CD4-positive, alpha-beta T cell treated with Interleukin-10 for 1 hour (primary cell): ENCODE measurements at places on chromosomes 7 and 10.

DNA sequence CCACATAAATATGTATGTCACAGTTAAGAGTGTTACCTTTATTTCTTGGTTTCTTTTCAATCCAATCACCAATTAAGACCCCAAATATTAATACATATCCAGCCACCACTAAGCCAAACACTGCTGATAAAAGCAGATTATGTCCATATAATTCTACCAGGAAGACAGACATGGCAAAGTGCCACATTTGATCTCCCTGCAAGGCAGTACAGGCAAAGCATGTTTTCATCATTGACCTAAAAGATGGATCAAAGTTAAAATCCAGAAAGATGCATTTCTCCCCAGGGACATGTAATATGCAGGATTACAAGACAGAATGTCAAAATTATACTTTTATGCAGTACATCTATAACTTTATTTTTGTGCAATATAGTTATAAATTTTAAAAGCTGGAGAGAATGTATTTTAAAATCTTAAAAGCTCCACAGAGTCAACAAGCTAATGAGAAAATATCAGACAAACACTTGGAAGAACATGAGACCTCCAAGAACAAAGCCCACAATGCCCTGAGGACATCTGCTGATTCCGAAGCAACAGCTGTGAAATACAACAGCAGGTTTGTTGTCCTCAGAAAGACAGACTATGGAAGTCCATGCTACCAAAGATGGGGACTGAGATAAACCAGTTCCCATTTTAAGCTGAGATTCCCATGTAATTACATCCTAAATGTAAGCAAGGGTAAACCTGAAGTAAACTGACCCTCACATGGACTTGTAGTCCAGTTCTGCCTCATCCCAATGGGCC is 54.5 kb upstream of the TOMM7 start:
- no peak for DNase-seq

DNA sequence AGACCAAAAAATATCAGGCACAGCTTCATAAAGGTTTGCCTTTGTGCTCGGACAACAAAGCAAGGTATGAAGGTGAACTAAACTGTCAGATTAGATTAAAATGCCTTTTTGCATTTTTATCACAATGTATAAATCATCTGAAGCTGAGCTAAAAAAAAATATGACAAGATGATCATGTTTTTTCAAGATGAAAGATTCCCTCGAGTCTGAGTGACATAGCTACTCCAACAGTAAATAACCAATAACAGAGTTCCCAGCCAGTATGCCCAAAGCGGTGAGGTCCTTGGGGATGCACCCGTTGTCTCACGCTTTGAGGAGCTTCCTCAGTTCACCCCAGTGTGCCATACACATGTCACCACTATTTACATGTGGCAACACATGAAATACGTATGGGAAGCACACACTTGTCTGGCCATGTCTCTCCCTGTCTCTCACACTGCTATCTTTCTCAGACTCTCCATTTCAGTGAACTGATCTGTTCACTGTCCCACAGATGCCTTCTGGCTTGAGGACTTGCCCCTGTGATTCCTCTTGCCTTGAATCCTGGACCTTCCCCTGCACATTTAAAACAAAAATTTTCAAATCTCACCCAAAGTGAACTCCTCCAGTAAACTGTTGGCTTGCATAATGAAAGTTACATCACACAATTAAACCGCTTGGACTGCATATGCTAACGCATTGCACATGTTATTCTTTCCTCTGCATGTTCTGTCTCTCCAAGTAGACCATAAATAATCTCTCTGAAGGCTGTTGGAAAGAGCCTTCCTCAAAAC is 2.6 kb upstream of the PIK3CG start:
- no peak for DNase-seq

DNA sequence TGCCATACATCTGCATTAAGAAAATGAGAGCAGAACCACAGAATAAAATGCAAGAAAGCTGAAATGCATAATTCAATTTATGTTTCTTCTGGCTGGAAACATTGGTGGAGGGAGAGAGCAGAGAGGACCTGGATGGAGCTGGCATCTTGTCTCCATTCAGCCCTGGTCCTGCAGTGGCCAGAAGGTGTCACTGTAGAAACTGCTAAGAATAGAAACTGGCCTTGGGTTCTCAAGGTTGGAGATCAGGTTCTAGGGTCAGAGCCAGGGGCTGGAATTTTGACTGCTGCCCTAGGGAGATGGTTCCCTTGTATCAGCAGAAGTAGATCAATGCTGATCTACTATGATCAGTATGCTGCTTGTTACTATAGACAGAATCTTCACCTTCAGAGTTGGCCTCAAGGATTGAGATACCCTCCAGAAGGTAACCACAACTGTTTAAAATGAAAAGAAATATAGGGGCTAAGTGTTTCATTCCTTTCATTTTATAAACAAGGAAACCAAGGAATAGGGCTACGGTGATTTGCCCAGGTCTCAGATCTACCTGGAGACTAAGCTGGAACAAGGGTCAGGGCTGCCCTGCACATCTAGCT is 13.1 kb downstream of the TAS2R41 start:
- DNase-seq, result peak; percentile 11

GRCh38 chr10:49174926-49175500 is 13.2 kb downstream of the TMEM273 start:
- no peak for DNase-seq

- no peak for DNase-seq
Observed at GRCh38 chr7:37216156-37216852, 232.4 kb downstream of the ELMO1 start.

DNA sequence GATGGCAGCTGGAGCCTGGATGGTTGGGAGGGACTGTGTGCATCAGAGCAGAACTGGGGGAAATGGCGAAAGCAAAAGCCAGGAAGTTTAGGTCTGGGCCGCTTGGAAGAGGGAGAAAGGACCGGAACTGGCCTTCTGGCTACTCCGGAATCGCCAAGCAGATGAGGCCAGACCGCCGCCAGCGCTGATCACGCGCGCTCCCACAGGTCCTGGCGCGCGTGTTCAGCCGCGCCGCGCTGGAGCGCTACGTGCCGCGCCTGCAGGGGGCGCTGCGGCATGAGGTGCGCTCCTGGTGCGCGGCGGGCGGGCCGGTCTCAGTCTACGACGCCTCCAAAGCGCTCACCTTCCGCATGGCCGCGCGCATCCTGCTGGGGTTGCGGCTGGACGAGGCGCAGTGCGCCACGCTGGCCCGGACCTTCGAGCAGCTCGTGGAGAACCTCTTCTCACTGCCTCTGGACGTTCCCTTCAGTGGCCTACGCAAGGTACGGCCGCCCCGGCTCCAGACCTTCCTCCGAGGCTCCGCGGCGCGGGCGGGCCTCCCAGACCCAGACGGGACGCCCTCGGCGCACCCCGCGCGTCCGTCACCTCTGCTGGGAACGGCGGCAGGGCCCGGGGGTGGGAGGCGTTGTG is 2.0 kb downstream of the CYP26C1 start:
- peak; percentile 24 for DNase-seq

GRCh38 chr10:31320550-31321211 is 1.7 kb downstream of the ZEB1 start:
- peak; percentile 7 for DNase-seq

- no peak for DNase-seq
Observed at GRCh38 chr7:19146699-19147098, 1.5 kb upstream of the FERD3L start.

GRCh38 chr7:155846936-155847335 is 34.7 kb upstream of the SHH start:
- no peak for DNase-seq

DNA sequence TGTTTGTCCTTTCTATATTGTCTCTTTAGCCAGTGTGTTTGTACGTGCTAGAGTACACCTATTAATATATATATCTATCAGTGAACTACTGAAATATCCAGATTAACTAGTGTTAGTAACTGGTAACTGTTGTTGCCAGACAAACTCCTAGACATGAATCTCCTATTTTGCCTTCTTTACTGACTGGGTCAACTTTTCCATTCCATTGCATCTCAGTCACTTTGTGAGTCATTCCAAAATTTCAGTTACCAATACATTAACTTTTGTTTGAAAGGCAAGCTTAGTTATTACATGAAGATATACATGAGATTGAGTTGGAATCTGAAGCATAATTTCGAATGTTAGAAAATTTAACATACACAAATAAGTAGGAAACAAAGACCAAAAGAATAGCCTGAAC is 51.4 kb downstream of the BTAF1 start:
- no peak for DNase-seq

- DNase-seq, result no peak
Observed at GRCh38 chr10:35424680-35425285, 88.5 kb downstream of the CCNY start.

- DNase-seq, result no peak
Observed at GRCh38 chr7:106779877-106780276, 85.2 kb upstream of the PIK3CG start.

- no peak for DNase-seq
Observed at GRCh38 chr7:133207687-133208086, 45.2 kb upstream of the EXOC4 start.

GRCh38 chr10:124329941-124330340 is 88.8 kb downstream of the OAT start:
- no peak for DNase-seq

- DNase-seq, result peak; percentile 3
Observed at GRCh38 chr10:127117125-127117524, 79.3 kb downstream of the INSYN2A start.

GRCh38 chr10:91891125-91892001 is 17.9 kb downstream of the FGFBP3 start:
- DNase-seq, result no peak

- DNase-seq, result no peak
Observed at GRCh38 chr7:140057143-140057535, 5.6 kb downstream of the PARP12 start.

- DNase-seq, result no peak
Observed at GRCh38 chr7:142777318-142777717, 6.5 kb downstream of the PRSS2 start.

DNA sequence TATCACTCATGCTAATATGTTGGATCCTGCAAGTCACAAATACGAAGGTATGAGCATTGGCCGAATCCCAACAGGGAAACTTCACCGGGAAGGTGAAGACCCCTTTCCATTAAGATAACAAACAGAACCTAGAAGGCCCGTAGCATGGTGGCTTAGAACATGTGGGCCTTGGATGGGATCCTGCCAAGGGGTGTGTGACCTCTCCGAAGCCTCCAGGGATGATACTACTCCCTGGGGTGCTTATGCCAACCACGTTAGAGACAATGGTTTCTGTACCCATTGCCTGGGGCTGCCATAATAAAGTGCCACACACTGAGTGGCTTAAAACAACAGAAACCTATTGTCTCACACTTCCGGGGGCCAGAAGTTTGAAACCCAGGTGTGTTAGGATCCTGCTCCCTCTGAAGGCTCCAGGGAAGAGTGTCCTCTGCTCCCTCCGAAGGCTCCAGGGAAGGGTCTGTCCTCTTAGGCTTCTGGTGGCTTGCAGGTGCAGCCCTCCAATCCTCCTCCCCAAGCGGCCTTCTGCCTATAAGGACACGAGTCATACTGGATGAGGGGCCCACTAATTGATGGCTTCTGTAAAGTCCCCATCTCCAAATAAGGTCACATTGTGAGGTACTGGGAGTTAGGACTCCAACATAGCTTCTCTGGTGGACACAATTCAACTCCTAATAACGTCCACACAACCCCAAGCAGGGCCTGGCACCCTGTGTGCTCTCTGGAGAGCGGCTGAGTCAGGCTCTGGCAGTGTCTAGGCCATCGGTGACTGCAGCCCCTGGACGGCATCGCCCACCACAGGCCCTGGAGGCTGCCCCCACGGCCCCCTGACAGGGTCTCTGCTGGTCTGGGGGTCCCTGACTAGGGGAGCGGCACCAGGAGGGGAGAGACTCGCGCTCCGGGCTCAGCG is 992 bp upstream of the MGMT start:
- DNase-seq, result no peak

- DNase-seq, result peak; percentile 31
Observed at GRCh38 chr10:15419279-15419874, 48.3 kb upstream of the FAM171A1 start.

DNA sequence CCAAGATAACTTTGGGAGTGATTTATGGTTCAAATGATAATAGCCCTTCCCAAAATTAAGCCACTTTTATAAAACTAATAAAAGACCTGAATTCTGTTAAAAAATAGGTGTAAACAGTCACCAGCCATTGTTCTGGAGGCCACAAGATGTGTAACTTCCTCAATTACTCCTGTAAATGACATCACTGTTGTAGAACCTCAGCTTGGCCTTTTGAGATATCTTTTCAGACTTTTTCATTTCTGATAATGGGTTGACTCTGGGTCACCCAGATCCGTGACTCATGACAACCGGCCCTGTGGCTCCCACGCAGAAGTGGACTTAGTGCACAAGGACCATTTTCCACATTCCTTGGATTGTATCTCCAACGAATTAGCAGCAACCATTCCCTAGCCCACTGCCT is 106.6 kb downstream of the DKK1 start:
- no peak for DNase-seq

DNA sequence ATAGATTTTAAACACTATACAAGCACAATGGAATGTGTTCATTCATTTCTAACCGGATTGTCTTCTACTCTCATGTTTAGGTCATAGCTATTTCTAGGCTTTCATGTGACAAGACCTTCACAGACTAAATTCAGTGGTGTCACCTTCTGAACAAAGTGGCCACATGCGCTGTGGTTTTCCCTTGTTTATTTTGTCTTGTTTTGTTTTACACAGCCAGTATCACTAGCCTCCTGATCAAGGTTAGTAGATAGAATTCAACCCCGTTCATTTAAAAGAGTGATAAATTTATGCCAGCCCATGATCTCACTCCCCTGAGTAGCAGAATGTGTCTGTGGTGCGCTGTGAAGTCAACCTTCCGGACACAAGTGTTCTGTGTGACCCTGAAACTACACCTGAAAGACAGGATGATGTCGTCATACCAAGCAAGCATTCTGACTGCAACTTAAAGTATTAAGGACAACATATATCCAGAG is 209.1 kb downstream of the CREB5 start:
- no peak for DNase-seq

GRCh38 chr7:40891232-40891631 is 756.4 kb downstream of the SUGCT start:
- no peak for DNase-seq

DNA sequence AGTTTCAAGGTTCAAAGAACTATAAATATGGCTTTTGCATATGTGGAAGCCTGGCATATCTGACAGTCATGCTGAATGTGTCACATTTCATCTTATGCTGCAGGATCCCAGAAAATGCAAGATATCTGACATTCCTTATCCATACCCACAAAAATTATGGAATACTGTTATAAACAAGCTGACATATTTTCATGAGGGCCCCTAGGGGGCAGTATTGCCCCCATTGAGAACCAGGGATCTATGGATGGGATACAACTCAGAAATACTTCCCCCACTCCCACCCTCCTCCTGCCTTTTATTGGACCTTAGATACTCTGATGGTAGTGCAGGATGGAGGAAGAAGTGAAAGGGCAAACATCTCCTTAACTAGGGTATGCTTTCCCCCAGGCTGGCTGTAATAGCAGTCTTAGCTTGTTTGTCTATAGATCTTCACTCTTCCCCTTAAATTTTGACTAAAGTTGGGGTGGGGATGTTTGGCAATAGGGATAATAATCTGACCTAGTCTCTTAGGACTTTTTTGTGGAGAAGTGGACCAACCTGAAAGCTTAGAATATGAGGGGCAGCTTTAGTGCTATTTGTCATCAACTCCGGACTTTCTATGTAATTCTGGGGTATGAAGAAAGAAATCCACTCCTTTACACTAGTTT is 3.5 kb upstream of the GNGT1 start:
- DNase-seq, result no peak

GRCh38 chr7:70353330-70353945 is 755.2 kb downstream of the AUTS2 start:
- DNase-seq, result no peak
